Esophagus squamous epithelium (tissue), 5 donors: ENCODE measurements at places on chromosomes 6 and 20.

GRCh38 chr6:452301-453067, 60.9 kb downstream of the IRF4 start:
- no peak for DNase-seq

GRCh38 chr6:80234401-80234800, 127.9 kb downstream of the BCKDHB start:
- no peak for DNase-seq

GRCh38 chr6:150767571-150768018, 97.9 kb upstream of the MTHFD1L start:
- no peak for DNase-seq

GRCh38 chr6:75376347-75377024, 91.9 kb upstream of the TMEM30A start:
- DNase-seq, result no peak

DNA sequence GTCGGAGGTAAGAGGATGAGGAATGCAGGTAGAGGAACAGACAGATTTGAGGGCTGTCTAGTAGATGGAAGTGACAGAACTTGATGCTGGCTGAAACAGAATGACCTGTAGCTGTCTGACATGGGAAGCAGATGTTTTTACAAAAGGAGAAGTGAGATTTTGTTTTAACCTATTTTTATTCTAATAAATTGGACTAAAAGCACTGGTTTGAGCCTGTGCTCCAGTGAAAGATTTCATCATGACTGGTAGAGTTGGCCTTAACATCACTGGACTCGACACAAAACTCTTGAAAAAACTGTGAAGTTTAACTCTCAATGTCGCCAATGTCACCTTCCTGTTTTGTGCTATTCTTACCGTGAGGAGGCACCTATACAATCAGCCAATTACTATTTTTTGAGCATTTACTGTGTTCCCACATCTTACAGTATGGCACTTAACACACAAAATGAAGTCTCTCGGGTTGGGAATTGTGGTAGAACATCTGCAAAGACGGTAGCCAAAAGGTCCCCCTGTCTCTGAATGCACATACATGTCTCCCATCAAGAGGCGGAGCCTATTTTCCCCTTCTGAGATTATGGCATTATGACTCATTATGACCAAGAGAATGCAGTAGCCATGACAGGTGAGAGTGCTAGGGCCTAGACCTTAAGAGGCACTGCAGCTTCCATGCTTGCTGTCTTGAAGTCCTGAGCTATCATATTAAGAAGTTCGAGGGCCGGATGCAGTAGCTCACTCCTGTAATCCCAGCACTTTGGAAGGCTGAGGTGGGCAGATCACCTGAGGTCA, 93.2 kb downstream of the FOXF2 start:
- DNase-seq, result no peak

GRCh38 chr20:11130554-11131166, 456.9 kb upstream of the JAG1 start:
- DNase-seq, result no peak

DNA sequence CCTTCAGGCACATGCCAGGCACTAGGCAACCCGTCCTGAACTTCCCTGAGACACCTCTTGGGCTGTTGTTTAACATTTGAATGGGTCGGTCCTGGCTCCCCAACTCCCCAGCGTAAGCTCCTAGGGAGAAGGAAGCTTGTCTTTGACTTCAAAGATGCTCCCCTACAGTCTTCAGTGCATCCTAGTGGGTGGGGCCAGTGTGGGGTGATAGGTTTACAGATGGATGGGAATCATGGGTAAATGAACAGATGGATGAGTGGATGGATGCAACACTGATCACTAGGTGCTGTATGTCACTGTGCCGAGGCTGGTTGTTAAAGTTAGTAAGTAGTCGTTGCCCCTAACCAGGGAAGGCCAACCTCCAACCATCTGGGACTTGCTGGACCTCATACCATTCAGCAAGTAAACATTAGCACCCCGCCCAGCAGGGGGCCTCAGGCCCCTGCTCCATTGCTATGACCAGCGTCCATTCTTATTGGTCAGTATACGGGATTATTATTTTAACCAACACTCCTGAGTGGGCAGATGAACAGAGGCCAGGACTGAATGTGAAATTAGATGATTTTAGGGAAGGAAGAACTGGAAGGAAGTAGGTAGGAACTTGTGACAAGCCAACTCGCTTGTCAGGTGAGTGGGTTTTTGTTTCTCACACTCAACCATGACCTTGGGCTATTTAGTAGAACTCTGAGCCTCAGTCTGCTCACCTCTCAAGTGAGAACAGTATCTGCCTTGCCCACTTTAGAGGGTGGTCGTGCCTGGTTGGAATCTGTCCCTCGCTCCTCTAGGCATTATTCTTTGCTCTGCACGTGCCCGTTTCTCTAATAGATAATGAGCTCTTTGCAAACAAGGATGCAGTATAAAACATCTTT, 82.9 kb upstream of the FOXP4 start:
- no peak for DNase-seq

DNA sequence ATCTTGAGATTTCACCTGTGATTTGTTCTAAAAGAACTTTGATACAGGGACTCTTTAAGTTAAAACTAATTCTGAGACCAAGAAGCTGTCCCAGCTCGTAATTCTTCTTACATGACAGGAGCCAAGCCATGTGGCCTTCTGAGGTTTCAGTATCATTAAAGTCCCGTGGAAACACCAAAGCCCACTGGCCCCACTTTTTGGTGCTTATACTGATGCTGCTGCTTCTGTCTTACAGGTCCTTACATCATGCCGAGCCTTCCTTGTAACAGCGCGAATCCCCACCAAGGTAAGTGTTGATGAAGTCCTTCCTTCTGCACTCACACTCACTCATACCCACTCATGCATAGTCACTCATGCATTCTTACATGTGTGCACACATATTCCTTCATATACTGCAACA, 140.7 kb downstream of the CARMIL1 start:
- no peak for DNase-seq

DNA sequence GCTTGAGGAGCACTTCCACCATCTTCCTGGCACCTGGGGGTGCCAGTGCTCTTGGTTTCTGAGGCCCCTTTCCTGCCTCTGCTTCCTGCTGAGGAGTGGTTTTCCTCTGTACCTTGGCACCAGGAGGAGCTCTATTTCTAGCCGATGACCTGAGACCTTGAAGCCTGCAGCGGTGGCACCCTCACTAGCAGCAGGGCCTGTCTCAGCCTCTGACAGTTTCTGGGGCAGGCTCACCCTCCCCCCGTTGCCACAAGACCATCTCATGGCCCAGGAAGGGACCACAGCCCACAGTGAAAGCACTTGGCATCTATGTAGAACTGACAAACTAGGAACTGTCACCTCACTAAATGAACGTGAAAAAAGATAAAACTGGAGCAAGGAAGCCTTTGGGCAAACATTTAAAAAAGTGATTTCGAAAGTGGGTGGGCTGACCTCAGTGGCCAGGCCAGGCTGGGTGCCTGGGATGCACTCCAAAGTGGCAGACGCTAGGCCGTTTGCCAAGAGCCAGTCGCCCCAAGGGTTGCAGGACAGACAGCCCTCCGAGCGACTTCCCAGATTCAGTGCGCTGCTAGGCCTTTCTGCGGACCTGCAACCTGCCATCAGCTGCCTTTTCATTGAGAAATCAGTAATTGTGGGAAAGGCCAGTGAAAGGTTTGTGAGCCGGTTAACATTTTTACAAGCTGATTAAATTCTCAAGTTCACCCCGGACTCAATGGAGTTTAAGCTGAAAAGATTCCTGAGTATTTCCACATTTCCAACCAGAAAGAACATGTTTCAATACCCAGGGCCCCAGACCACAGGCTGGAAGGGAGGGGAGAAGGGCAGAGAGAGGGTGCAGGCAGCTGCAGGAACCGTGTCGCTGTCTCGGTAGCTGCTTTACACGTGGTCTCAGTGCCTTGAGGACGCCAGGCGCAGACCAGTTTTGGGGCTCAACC, 303.7 kb downstream of the ESR1 start:
- no peak for DNase-seq

GRCh38 chr20:45336530-45337366, 11.5 kb downstream of the SDC4 start:
- no peak for DNase-seq

DNA sequence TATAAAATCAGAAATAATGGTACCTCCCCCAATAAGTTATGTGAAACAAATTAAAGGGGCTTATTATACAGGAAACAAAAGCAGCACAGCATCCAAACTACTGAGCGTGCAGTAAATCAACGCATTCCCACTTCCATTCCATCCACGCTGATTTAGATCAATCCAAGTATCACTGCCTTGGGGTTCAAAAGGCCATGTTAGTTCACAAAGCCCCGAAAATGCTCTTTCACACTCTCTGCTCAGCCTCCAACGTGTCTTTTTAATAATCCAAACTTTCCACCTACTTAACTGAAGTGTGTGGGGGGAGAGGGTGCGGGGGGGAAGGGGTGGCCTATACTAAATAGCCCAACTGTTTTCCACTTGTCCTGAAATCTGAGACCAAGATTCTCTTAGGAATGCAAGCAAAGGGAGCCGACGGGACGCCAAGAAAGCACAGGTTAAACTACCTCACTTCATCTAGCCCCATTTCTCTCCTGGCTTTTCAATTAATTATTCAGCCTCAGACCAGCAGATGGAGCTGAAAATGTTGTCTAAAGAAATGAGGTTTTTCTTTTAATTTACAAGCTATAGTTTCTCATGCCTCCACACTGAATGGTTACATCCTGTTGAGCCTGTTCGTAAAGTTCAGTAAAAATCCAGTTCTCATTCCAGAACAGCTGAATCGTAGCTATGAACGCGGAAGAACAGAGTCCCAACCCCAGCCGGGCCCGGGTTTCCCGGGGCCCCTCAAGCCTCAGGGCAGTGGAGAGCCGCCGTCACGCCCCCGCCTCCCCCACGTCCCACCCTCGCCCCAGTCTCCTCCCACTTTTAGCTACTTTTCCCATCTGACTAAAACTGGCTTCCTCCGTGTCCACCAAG, 1.0 kb upstream of the NXT1 start:
- DNase-seq, result peak; percentile 67

DNA sequence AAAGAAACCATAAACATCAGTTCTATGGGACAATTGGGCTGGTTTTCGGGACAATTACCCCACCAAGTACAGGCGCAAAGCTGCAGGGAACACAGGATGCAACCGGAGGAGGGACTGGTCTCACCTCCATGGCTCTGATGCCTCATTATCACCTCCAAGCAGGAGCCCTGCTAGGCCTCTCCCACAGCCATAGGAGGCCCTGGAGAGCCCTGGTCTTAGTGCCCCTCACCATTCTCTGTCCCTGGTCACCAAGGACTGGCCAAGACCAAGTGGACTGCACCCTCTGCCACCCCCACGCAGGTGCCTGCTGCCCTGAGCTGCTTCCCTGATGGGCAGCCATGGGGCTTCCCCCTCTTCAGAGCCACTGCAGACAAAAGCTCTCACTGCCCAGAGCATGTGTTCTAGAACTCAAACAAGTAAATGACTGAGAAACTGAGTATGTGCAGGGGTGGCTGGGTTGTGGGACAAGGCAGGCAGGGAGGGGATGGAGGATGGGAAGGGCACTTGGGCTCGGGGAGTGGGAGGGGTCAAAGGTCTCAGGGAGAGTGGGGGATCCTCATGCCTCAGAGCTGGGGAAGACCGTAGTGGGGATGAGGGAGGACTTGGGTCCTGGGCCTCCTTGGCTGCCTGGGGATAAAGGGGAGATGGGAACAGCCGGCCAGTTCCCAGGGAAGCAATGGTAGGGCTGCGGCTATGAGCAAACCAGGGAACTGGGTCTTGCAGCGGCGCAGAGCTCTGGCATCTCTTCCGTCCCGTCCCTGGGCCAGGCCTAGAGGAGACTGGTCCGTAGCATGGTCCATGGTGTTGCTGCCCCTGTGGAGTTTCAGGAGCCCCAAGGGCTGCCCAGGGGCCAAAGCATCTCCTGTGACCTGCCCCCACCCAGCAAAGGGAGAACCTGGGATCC, 435.1 kb downstream of the PREX1 start:
- DNase-seq, result no peak

GRCh38 chr6:85715797-85716196, 73.1 kb upstream of the SYNCRIP start:
- DNase-seq, result no peak

GRCh38 chr6:36129941-36130666, at the start of gene MAPK13:
TSS of gene MAPK13 (plus strand) at chr6:36130513. CDS start at chr6:36130583, 70 bp downstream.
- DNase-seq, result no peak

- DNase-seq, result no peak
These were observed 35.8 kb upstream of the TPD52L1 start for GRCh38 chr6:125117818-125118217.

- no peak for DNase-seq
These were observed 41.9 kb upstream of the CTNNBL1 start for GRCh38 chr20:37651932-37652331.

GRCh38 chr20:4775322-4776078, 53.8 kb downstream of the PRND start:
- DNase-seq, result no peak

- no peak for DNase-seq
These were observed 23.6 kb upstream of the SERPINB1 start for GRCh38 chr6:2865270-2865669.

DNA sequence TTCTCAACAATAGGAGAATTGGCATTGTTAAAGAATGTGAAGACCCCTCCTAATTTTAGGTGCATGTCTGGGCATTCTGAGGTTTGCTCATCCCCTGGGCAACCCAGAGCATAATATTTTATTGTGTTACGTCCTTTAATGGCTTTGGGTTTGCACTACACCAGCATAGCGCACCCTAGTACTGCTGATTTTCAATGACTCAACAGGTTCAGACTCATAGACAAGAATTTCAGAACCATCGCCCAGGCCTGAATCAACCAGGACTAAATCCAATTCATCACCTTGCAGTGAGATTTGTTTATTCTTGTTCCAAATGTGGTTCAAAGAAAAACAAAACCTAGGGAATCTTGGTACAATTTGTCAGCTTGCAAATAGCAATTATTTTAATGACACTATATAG, 137.8 kb upstream of the PHACTR1 start:
- DNase-seq, result no peak

DNA sequence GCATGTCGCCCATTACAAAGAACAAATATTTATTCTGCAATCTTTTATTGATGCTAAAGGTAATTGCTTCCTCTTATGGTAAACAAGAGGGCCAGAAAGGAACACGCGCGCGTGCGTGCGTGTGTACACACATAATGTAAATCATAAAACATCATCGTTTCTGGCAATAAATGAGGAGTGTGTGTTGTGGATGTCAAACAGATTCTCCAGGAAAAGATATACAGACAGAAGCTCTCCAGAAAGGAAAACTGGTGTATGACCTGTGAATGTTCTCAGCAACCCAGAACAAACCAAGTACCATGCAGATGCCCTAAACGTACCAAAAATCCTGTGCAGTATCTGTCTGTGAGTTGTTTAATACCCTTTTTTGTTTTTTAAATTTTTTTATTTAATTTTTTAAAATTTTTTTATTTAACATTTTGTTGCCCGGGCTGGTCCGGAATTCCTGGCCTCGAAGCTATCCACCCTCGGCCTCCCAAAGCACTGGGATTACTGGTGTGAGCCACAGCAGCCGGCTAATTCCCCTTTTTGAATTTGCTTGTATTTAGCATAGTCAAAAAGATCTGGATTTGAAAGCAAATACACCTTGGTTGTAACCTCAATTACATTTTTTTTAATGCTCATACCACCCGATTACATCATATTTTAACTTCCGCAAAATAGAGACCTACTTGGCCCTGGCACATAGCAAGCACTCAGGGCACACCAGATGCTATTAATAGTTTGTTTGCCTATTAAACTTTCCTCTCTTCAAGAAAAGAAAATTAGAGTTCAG, 909 bp upstream of the NUDT3 start:
- no peak for DNase-seq
